ENCODE measurements at places on chromosomes 12 and 14.

DNA sequence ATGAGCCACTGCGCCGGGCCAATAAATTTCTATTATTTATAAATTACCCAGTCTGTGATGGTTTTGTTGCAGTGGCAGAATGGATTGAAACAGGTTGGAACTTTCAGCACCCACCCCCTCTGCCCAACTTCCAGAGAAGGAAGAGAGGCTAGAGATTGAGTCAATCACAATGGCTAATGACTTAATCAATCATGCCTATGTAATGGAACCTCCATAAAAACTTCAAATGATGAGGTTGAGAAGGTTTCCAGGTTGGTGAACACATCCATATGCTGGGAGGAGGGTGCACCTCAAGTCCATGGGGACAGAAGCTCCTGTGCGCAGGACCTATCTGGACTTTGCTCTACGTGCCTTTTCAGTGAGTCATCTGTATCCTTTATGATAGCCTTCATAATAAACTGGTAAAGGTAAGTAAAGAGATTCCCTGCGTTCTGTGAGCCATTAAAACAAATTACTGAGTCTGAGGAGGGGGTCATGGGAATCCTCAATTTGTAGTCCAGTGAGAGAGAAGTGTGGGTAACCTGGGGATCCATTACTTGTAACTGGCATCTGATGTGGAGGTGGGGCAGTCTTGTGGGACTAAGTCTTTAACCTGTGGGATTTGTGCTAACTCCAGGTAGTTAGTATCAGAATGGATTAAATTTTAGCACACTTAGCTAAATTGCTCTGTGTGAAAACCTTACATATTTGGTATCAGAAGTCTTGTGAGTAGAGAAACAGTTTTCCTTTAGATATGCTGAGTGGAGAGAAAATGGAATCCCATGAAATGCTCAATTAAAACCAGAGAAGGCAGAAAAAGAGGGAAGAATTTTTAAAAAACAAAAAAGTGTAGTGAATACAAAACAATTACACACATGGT, 11.7 kb upstream of the NGDN start:
- no peak for DNase-seq
- H3K4me3 ChIP-seq, result no peak overlapping the region
- H3K36me3 ChIP-seq, result no peaks in the 10 kb centered on the region
- H3K4me1 ChIP-seq, result no peaks in the 10 kb centered on the region
- no peak overlapping the region for H3K27ac ChIP-seq

DNA sequence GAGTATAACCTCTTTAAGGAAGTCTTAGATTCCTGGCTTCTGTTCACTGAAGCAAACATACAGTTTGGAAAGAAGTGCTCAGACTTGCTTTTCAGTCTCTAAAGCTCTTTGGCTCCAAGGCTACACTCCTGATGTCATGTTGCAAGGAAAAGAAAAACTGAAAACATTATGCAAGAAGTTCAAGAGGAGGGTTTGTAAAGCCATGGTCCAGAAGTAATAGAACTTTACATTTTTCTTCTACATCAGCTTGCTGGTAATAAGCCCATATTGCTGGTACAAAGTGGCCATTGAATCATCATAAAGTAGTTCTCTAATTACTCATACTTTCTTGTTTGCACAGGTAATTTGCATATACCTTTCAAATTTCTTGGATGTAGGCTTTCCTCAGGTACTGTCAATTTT, 83.6 kb downstream of the BBS10 start:
- no peaks in the 10 kb centered on the region for H3K4me1 ChIP-seq
- no peak for DNase-seq
- H3K4me3 ChIP-seq, result no peak overlapping the region
- H3K27me3 ChIP-seq, result peaks cover 4% of the 10 kb centered on the region
- no peak overlapping the region for H3K27ac ChIP-seq

DNA sequence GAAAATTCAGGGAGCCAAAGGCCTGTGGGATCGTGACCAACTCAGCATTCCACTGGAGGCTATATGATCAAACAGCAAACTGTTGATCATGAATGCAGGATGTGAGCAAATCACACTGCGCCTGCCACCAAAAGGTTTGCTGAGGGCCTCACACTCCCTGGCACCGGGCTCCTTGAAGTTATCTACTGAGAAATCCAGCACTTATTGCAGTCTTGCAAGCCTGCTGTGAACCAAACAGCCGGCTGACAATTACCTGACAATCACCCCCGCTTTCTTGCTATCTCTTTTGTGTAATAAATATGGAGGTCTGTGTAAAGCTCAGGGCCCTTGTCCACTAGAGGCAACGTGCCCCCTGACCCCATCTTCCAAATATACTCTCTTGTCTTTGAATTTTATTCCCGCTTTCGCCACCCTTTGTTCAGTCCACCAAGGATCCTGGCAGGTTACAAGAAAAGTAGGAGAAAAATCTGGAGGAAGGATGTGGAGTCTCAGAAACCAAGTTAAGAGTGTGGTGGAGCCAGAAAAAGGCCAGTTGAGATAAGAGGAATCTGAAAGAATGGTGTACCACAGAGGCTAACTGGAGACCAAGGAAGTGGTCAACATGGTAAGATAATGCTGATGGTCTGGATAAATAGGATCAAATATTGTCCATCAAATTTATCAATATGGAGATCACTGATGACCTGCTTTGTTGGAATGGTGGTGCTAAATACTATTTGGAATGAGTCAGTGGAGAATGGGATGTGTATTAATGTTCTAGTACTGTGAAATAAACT, 229.2 kb downstream of the ALX1 start:
- H3K27me3 ChIP-seq, result no peaks in the 10 kb centered on the region
- H3K4me3 ChIP-seq, result no peak overlapping the region
- H3K27ac ChIP-seq, result no peak overlapping the region
- DNase-seq, result no peak

GRCh38 chr12:71684081-71684480, 1.8 kb upstream of the TMEM19 start:
- no peaks in the 10 kb centered on the region for H3K27me3 ChIP-seq
- no peaks in the 10 kb centered on the region for H3K36me3 ChIP-seq
- DNase-seq, result peak; percentile 34
- peaks cover 36% of the 10 kb centered on the region for H3K4me1 ChIP-seq
- H3K4me3 ChIP-seq, result peak overlapping the region; percentile 59
- H3K27ac ChIP-seq, result peak overlapping the region; percentile 33

- DNase-seq, result no peak
- no peaks in the 10 kb centered on the region for H3K27me3 ChIP-seq
- no peak overlapping the region for H3K4me3 ChIP-seq
- peaks cover 79% of the 10 kb centered on the region for H3K36me3 ChIP-seq
These were observed 13.2 kb downstream of the ACTR10 start for GRCh38 chr14:58213176-58213575.

GRCh38 chr14:70955543-70956480, 48.6 kb downstream of the PCNX1 start:
- peak overlapping the region; percentile 37 for H3K4me3 ChIP-seq
- no peaks in the 10 kb centered on the region for H3K27me3 ChIP-seq
- H3K36me3 ChIP-seq, result peaks cover 10% of the 10 kb centered on the region
- peak; percentile 61 for DNase-seq
- H3K27ac ChIP-seq, result peak overlapping the region; percentile 5
- peaks cover 33% of the 10 kb centered on the region for H3K4me1 ChIP-seq

DNA sequence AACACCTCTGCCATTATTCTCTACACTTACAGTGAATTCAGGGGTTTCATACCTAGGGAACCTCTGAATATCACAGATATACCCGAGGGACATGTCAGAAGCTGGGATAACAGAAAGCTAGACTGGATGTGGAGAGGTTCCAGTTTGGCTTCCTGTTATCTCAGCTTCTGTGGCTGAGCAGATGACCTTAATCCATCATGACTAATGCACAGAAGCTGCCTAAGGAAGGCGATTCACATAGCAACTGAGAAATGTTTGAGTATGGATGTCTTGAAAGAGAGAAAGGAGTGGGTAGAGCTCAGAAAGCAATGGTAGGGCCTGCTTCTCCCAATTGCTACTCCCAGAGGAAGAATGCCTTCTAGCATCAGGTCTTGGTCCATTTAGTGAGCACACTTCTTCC, 187.6 kb downstream of the RMST start:
- no peaks in the 10 kb centered on the region for H3K4me1 ChIP-seq
- H3K27me3 ChIP-seq, result no peaks in the 10 kb centered on the region
- no peak overlapping the region for H3K4me3 ChIP-seq
- no peaks in the 10 kb centered on the region for H3K36me3 ChIP-seq
- no peak overlapping the region for H3K27ac ChIP-seq
- DNase-seq, result no peak

DNA sequence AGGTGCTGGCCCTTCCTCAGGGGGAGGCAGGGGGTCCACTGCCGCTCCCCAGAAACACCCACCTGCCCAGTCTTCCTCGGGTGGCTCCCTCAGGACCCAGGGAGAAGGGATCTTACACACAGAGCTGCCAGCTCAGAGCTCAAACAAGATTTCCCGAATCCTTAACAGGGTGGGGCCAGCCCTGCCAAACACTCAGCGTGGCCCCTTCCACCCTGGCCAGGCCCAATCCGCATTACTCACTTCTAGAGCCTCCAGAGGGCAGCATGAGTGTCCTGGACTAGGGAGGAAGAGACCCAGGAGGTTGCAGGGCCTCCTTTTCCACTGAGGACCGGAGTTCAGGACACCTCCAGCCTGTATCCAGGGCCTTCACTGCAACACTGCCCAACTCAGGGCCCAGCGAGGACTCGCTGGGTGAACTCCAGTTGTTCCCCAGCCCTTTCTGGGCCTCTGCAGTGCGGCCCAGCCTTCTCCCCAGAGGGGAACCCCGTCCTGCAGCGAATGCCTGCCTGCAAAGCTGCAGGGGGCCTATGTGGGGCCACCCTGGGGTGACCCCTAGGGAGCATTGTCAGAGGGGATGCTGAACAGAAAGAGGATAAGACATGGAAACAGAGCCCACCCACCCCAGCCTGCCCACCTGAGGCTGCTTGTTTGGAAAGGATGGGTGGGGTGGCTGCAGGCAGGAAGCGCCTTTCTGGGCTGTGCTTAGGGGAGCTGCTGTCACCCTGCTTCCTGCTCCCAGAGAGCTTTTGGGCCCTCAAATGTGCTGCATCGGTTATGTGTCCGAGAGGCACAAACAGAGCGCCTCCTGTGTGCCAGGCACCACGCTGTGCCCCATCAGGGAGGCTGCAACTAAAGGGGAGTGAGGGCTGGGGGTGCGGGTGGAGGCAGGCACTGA, 43.8 kb downstream of the CCNK start:
- H3K4me1 ChIP-seq, result peaks cover 22% of the 10 kb centered on the region
- no peak overlapping the region for H3K4me3 ChIP-seq
- H3K27me3 ChIP-seq, result no peaks in the 10 kb centered on the region
- peak; percentile 29 for DNase-seq
- H3K36me3 ChIP-seq, result no peaks in the 10 kb centered on the region
- peak overlapping the region; percentile 51 for H3K27ac ChIP-seq

- peaks cover 29% of the 10 kb centered on the region for H3K4me1 ChIP-seq
- peak overlapping the region; percentile 66 for H3K4me3 ChIP-seq
- peak overlapping the region; percentile 48 for H3K27ac ChIP-seq
- no peak for DNase-seq
These were observed 11.0 kb downstream of the DLGAP5 start for GRCh38 chr14:55180434-55180833.

DNA sequence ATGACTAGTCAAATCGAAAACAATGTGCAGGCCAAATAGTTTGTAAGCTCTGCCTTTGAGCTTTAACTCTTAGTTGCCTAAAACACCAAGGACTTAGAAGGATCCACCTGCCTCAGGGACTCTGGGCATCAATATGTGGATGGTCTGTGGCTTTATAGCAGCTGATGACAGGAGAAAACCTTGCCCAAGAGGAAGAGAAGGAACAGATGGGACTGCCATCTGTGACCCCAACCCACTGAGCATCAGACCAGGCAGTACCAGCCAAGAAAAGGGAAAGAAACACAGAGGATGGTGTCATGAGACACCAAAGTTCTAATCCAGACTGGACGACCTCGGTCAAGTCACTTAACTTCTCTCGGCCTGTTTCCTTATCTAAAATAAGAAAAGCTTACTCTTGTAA, 12.7 kb downstream of the TGFB3 start:
- H3K27ac ChIP-seq, result no peak overlapping the region
- H3K36me3 ChIP-seq, result no peaks in the 10 kb centered on the region
- no peak overlapping the region for H3K4me3 ChIP-seq
- H3K4me1 ChIP-seq, result no peaks in the 10 kb centered on the region
- H3K27me3 ChIP-seq, result no peaks in the 10 kb centered on the region

- peak; percentile 95 for DNase-seq
- H3K27ac ChIP-seq, result peak overlapping the region; percentile 75
- H3K27me3 ChIP-seq, result no peaks in the 10 kb centered on the region
- peak overlapping the region; percentile 66 for H3K4me3 ChIP-seq
- H3K36me3 ChIP-seq, result no peaks in the 10 kb centered on the region
- peaks cover 56% of the 10 kb centered on the region for H3K4me1 ChIP-seq
These were observed 89.8 kb downstream of the BTG1 start for GRCh38 chr12:92055877-92056276.

DNA sequence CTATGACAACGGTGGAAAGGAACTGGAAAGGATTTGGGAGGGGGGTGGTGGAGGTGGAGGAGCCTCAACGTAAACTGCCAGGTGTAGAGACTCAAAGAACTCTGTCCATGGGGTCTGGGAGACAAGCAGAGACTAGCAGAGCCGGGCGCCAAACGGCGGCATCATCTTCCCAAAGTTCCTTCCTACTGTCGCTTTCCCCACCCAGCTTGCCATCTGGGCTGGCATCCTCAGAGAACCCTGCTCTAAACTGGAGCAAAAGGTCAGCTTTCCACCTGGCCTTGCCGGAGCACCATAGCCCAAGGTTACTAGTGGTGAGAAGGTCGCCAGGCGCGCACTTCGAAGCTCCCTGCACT, 4.0 kb upstream of the IRF2BPL start:
- H3K36me3 ChIP-seq, result no peaks in the 10 kb centered on the region
- H3K4me1 ChIP-seq, result peaks cover 73% of the 10 kb centered on the region
- no peaks in the 10 kb centered on the region for H3K27me3 ChIP-seq
- H3K27ac ChIP-seq, result peak overlapping the region; percentile 96

DNA sequence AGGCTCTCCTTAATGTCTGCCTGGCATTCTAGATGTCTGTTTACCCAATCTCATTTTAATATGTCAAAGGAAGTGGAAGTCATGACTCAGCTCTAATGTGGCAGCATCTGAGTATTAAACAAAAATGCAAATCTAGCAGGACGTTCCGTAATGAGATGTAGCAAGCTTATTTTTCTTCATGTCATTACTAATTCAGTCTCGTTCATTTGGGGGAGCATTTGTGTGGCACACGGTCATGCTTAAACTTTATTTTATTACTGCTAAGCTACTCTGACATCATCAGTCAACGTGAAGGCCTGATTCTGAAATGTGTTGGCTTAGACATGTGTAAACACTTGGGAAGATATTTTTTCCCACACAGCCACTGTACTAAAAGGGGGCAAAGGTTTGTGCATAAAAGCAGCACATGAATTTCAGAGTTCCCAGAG, 326.7 kb upstream of the TMPO start:
- no peaks in the 10 kb centered on the region for H3K36me3 ChIP-seq
- H3K4me3 ChIP-seq, result no peak overlapping the region
- no peaks in the 10 kb centered on the region for H3K4me1 ChIP-seq
- no peak overlapping the region for H3K27ac ChIP-seq

GRCh38 chr12:62914443-62915203, 20.3 kb downstream of the PPM1H start:
- no peaks in the 10 kb centered on the region for H3K36me3 ChIP-seq
- no peaks in the 10 kb centered on the region for H3K4me1 ChIP-seq
- no peak overlapping the region for H3K27ac ChIP-seq
- H3K27me3 ChIP-seq, result no peaks in the 10 kb centered on the region
- H3K4me3 ChIP-seq, result no peak overlapping the region
